ENCODE measurements at places on chromosomes 16 and 17. TPM values are rescaled to one million over a fixed set of nuclear protein-coding genes. Genes with fewer than 3 reads are reported as not detected.

CFAP52 gene
- not detected for total RNA-seq

DNA sequence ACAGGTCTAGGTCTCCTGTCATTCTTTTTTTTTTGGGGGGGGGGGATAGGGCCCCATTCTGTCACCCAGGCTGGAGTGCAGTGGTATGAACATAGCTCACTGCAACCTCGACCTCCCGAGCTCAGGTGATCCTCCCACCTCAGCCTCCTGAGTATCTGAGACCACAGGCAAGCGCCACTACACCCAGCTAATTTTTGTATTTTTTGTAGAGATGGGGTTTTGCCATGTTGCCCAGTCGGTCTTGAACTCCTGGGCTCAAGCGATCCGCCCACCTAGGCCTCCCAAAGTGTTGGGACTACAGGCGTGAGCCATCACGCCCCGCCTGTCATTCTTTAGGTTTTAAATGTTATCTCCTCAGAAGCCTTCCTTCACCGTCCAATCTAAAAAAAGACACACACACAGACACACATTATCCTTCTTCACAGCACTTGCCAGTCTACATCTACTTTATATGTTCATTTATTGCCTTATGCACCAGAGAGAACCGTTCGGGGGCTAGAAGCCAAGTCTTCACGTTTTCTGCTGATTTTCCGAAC lies 694 bp downstream of the MRPL27 start:
- no peak for DNase-seq

DNA sequence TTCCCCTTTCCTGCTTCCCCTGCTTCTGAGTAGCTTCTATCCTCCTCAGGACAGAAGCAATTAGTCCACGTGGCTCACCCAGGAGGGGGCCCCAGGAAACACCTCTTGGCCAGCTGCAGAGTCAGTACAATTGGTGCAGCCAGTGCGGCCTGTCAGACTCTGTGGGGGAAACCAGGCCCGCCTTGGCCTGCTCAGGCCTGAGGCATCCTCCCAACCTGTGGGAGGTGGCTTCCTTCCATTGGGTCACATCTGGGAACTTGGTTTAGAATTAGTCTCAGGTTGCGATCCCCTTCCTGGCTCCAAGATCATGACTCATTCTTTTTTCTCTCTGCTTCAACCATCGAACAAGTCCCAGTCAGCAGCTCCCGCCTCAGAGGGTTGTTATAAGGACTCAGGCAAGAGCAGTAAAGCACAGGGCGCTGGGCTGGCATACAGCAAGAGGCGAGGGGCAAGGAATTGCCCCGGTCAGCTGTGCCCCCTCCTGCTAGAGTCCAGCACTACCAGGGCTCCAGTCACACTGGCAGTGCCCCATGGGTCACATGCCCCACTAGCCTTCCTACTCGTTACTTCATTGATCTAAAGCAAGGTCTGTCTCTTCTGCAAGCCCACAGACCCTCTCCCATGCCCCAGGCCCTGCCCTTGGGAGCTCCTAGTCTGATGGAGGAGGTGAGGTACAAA lies 8.1 kb upstream of the EPX start:
- DNase-seq, result peak; percentile 6

MPP2 gene
- 1.3 TPM for total RNA-seq

DNA sequence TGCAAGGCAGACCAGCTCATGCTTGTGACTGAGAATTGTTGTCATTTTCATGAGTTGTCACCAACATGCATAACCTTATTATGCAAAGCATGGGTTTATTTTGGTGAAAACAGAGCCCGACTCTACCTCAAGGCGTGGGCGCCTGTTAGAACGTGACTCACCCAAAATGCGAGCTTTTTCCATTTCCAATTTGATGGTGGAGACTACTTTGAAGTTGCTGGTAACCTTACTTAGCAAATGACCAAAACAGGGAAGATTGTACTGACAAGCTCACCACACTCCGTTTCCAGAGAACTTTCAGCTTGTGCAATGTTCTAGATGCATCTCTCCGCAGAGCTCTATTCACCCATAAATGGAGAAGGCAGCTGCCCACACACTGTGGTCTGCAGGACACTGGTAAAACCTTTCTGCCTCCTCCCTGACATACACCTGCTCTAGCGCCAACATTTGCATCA lies 284.5 kb downstream of the MAF start:
- DNase-seq, result no peak

CEP112 gene
- total RNA-seq, result 10.8 TPM

GAS7 gene
- total RNA-seq, result 8.6 TPM

DNA sequence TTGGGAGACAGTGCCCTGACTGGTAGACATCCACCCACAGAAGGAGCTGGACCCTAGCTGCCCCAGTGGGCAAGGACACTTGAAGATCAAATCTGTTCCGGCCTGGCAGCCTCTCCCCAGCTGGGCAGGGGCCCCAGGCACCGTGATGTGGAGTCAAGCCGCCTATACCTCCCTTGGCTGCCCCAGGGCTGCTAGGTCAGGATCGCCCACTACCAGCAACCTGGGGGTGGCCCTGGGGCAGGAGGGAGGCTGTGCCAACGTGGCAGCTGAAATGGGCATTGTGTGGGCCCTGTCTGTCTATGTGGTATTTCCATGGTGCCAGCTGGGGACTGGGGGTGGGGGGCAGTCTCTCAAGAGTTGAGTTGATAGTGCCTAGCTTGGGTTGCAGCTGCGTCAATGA lies 941 bp downstream of the PDK2 start:
- no peak for DNase-seq

- no peak for DNase-seq
Measured at GRCh38 chr17:35057332-35057915, 6.1 kb downstream of the RFFL start.

DNA sequence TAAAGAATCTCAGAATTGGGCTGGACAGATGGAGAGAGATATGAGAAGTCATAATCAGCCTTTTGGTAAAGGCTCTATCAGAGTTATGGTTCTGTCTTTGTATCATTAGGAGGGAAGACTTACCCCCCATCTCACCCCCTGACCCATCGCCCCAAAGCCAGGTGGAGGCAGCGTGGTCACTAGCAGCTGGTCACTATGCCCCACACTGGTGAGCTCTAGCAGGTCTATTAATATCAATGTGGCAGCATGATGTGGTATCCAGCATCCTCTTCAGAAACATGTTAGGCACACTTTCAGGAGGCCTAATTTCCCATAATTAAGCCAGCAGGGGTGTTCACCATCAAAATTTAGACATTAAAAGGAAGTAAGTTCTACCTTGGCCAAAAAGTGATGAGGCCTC lies 183.8 kb upstream of the COX10 start:
- no peak for DNase-seq

Measured in fibroblast of villous mesenchyme (primary cell).